ENCODE measurements at places on chromosomes 6 and 20.

GRCh38 chr6:137853569-137854213, 13.4 kb upstream of the TNFAIP3 start:
- DNase-seq = no peak

DNA sequence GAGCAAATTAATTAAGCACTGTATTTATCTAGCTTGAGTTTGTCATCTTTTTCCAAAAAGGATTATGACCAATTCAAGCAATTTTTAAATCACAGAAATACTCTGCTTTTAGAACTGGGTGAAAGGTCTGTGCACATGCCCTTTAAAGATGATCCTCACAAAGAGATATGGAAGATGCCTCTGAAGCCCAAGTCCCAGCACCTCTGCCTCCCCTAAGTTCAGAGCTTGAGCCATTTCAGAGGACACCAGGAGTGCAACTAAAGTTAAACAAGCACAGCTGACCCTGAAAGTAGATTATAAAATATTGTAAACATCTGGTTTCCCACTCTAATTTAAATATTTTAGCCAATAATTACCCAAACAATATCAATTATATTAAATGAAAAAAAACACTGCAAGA, 139.5 kb upstream of the BEND6 start:
- no peak for DNase-seq

DNA sequence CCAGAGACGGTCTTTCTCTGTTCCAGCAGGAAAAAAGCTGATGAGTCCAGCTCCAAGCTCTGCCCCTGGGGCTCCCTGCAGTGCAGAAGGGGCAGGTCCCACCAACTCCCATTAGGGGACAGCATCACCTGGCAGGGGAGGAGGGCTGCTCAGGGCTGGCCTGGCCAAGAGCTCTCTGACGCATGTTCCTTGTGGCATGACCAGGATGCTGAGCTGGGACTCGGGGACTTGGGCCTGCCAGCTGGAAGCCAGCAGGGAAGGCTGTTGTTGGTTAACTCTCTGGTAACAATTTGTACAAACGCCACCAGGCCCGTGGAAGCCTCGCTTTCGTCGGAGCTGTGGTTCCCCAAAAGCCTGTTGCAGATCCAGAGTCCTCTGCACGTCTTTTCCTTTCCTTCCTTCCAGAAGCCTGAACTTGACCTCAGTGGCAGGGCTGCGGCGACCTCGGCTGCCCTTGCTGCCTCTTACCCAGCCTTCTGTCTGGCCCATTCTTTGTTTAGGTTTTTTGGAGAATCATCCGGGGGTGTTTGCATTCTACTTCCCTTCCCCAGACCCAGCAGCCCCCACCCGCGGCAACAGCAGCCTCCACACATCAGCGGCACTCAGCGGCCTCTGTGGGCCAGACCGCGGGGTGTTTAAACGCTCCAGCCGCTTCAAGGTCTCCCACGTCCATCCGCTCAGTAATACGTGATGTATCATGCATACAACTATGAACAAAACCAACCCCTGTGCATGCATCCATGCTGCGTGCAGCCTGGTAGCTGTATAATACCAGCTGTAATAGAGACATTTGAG, 63.3 kb downstream of the GNAS-AS1 start:
- no peak for DNase-seq

DNA sequence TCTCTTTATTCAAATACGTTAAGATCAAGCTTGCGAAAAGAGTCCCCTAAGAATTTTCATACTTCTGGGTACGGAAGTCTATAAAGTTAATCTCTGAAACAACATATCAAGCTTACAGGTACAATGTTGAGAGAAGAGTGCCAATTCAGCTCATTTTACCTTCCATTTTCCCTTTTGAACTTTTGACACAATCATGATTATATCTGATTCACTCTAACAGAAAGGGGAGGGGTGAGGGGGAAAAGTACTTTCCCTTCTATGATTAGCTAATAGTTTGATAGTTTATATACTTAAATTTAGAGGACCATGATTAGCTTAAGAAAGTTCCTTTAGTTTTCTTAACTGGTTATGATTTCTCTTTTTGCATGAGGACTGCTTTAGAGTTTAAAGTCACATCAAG, 33.5 kb downstream of the SNX3 start:
- DNase-seq = no peak

DNA sequence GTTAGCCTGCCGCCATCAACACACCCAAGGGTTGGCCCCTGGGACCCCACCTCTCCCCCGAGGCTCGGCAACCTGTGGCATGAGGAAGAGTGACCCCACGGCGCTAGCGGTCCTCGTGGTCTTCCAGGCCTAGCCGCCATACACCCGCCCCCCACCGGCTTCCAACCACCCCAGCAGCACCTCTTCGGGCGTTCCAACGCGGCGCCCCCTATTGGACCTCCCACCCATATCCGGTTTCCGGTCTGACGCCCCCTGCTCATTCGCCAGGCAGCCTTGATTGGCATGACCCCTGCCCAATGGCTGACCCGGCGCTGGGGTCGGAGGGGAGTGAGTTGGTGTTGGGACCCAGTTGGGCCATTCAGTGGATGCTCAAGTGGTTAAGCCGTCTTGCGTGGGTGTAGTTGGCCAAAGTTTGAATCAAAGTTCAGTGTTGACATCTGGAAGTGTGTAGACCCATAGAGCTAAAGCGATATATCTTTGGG, at the start of gene GNAS-AS1:
GNAS-AS1 (minus strand) TSS at position 210 of the 482 bp plus-strand sequence.
- DNase-seq = peak; percentile 69

DNA sequence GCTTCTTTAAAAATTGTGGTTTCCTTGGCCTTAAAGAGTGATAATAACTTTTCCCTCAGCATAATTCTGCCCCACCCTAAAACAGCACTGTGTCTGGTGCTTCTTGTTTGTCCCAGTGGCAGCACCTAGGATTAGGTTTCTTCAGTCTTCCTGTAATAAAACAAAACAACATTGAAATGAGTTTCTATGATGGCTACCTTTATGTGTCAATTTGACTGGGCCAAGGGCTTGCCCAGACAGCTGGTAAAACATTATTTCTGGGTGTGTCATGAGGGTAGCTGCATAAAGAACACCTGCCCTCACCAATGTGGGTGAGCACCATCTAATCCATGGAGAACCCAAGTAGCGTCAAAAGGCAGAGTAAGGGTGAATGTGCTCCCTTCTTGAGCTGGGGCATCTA, 117.8 kb downstream of the QRSL1 start:
- no peak for DNase-seq

DNA sequence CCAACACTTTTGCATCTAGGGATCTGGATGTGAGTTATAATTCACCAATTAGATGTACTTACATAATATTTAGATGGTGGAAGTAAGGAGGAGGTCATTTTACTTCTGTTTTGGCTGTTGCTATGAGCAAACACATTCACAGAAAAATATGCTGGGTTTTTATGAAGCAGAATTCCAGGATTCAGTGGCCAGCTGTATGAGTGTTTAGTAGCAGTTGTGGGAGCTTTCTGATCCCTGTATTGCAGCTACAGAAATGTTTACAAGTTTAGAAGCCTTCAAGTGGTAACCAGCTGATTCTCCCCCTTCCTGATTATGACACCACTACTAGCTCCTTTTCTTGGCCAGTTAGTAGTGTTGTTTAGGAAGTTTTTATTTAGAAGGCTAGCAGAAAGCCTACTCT, 177.0 kb downstream of the TENT5A start:
- DNase-seq = no peak

- no peak for DNase-seq
Measured at GRCh38 chr6:2791450-2791974, 26.3 kb downstream of the WRNIP1 start.

GRCh38 chr6:56025795-56026194, 150.4 kb upstream of the BMP5 start:
- DNase-seq = no peak

GRCh38 chr20:9218531-9218961, 149.7 kb downstream of the PLCB4 start:
- no peak for DNase-seq

DNA sequence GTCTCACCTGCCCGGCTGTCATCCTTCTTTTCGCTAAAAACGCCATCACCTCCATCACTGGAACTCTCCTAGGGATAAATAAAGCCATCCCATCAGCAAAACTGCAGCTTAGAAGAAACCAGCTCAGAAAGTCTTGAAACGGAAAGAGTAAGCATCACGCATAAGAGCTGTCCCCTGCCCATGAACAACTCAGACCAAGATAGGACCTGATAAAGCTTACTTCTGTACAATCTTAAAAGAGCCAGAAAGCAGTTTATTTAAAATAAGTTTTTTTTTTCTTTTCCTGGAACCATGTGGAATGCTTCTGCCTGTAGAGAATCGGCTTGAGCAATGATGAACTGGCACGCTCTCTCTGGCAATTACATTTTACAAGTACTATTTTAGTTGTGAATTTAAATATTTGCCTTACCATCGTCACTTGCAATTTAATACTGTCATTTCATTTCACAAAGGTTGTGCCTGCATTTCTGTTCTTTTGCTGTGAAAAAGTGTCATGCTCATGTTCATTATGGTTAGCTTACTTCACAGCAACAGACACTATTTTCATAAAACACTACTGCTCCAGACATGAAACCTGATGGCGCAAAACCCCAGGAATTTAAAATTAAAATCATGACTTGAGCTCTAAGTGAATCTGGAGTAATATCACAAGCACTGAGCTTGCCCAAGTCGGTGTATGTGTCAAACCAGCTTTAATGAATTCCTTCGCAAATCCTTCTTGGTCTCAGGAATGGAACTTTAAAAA, 59.6 kb upstream of the EMILIN3 start:
- DNase-seq = no peak

- no peak for DNase-seq
Measured at GRCh38 chr6:42269553-42269952, 51.9 kb upstream of the MRPS10 start.

- no peak for DNase-seq
Measured at GRCh38 chr20:51738877-51739447, 29.2 kb downstream of the ATP9A start.

GRCh38 chr6:155039618-155040017, 44.5 kb downstream of the TIAM2 start:
- no peak for DNase-seq

- no peak for DNase-seq
Measured at GRCh38 chr6:163296835-163297519, 117.5 kb upstream of the QKI start.

DNA sequence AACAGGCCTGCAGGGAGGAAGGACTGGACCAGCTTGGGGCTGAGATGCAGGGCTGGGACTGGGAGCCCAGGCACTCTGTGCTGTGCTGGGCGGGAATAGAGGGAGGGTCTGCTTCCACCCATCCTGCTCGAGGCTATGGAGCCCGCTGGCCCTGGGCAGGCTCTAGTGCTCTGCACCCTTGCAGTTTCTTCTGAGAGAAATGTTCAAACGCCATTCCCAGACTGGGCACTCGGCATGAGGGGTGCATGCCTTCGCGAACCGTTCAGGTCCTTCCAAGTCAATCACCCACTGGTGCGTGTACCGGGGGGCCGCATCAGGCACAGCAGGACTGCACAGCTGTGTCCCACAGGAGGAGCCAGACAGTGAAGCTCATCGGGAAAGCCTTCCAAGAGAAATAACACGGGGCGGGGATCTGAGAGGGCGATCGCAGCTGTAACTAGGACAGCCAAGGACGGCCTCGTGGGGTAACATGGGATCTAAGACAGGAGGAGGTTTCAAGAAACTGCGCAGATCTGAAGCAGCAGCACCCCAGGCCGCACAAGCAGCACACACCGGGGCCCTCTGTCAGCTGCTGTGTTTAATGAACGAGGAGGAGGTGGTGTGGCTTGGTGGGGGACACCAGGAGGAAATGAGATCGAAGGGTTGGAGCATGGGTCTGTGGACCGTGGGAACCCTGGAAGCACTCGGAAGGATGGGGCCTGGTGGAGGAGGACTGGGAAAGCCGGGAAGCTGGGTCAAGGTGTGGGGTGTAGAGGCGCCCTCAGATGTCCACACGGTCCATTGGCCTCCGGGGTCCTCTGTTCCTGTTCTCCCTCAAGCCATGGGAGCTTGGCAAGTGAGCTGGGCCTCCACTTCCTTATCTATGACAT, 26.1 kb upstream of the PYGB start:
- no peak for DNase-seq

Data from NCI-H2227 treated with DMSO at 0.1 percent for 48 hours (cell line).